ENCODE measurements at places on chromosomes 5 and 9. TPM values are rescaled to one million over a fixed set of nuclear protein-coding genes. Genes with fewer than 3 reads are reported as not detected.

DNA sequence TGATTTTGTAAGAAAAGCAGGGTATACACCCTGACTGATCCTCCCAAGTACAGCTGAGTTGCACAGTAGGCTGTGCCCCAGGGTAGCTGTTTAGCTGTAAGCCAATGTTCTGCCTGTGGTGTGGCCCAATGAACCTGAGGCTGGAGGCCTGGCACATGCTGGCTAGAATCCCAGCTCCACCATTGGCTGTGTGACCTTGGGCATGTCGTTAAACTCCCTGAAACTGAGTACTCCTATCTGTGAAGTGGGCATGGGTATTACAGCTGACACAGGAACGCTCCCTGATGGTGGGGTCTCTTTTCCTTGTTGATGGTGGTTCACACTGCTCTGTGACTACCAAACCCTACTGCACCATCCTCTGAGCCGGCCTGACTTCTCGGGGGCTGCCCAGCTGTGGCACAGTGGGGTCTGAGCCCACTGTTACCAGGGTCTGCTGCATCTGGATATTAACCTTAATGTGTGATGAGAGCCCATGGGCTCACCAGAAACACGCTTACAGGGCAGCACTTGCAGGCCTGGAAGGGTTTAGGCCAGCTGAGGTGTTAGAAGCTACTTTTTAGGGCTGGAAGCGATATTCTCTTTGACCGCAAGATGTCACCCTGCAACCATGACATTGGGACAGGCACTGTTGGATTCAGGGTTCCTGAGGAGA is 7.0 kb upstream of the GADD45G start:
- no peaks in the 10 kb centered on the region for H3K4me1 ChIP-seq
- no peak overlapping the region for H3K27ac ChIP-seq
- DNase-seq, result peak; percentile 58
- H3K4me3 ChIP-seq, result no peak overlapping the region
- no peaks in the 10 kb centered on the region for H3K36me3 ChIP-seq

ENDOG gene
- total RNA-seq, result 18.0 TPM

- no peak overlapping the region for H3K4me3 ChIP-seq
- peaks cover 22% of the 10 kb centered on the region for H3K4me1 ChIP-seq
- peaks cover 9% of the 10 kb centered on the region for H3K36me3 ChIP-seq
- no peak for DNase-seq
- H3K27me3 ChIP-seq, result no peaks in the 10 kb centered on the region
- no peak overlapping the region for H3K27ac ChIP-seq
These were observed 24.1 kb downstream of the TENT4A start for GRCh38 chr5:6737043-6737941.

ANGPTL2 gene
- 24.5 TPM for total RNA-seq

GDNF gene
- not detected for total RNA-seq

GRCh38 chr9:137311986-137312851 is 10.1 kb upstream of the NRARP start:
- H3K4me1 ChIP-seq, result peaks cover 9% of the 10 kb centered on the region
- H3K36me3 ChIP-seq, result no peaks in the 10 kb centered on the region
- H3K27ac ChIP-seq, result no peak overlapping the region
- DNase-seq, result no peak
- no peak overlapping the region for H3K4me3 ChIP-seq
- no peaks in the 10 kb centered on the region for H3K27me3 ChIP-seq

RORB gene
- not detected for total RNA-seq

DNA sequence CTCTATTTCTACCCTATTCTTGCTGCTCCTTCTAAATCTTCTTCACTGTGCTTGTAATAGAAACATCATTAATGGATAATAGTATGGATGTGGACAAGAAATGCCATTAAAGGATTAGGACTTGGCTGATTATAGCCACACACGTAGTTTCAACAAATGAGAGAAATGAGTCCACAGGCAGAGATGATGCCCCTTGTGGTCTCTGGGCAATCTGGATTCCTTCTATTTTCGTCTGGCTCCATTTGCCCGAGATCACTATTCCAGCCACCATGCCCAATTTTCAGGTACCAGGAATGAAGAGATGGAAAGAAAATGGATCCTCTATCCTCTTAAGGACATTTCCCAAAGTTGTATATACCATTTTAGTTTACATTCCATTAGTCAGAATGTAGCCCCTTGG is 13.2 kb downstream of the VLDLR start:
- no peak for DNase-seq
- H3K4me3 ChIP-seq, result no peak overlapping the region
- no peaks in the 10 kb centered on the region for H3K27me3 ChIP-seq
- no peaks in the 10 kb centered on the region for H3K4me1 ChIP-seq
- no peak overlapping the region for H3K27ac ChIP-seq

- H3K4me3 ChIP-seq, result no peak overlapping the region
- DNase-seq, result peak; percentile 89
- peaks cover 2% of the 10 kb centered on the region for H3K4me1 ChIP-seq
- H3K27ac ChIP-seq, result no peak overlapping the region
These were observed 247.4 kb downstream of the PRELID2 start for GRCh38 chr5:145587710-145588109.

APBA1 gene
- total RNA-seq, result 11.4 TPM

- peak overlapping the region; percentile 94 for H3K4me3 ChIP-seq
- peak; percentile 64 for DNase-seq
- peaks cover 7% of the 10 kb centered on the region for H3K4me1 ChIP-seq
- no peaks in the 10 kb centered on the region for H3K27me3 ChIP-seq
- H3K36me3 ChIP-seq, result no peaks in the 10 kb centered on the region
- H3K27ac ChIP-seq, result peak overlapping the region; percentile 75
These were observed 1.2 kb downstream of the CDKN2B-AS1 start for GRCh38 chr9:21995666-21996398.

GRCh38 chr5:36492984-36493654 is 113.3 kb upstream of the SLC1A3 start:
- no peaks in the 10 kb centered on the region for H3K36me3 ChIP-seq
- DNase-seq, result peak; percentile 4
- no peak overlapping the region for H3K27ac ChIP-seq

PITX1 gene
- 0.42 TPM for total RNA-seq

NLN gene
- total RNA-seq, result 63.3 TPM

- peaks cover 17% of the 10 kb centered on the region for H3K4me1 ChIP-seq
- H3K4me3 ChIP-seq, result peak overlapping the region; percentile 55
- no peaks in the 10 kb centered on the region for H3K36me3 ChIP-seq
- no peaks in the 10 kb centered on the region for H3K27me3 ChIP-seq
- no peak overlapping the region for H3K27ac ChIP-seq
These were observed 1.3 kb upstream of the TBC1D2 start for GRCh38 chr9:98256756-98257155.

SHISAL2B gene
- total RNA-seq, result not detected

SURF4 gene
- total RNA-seq, result 230 TPM

DNA sequence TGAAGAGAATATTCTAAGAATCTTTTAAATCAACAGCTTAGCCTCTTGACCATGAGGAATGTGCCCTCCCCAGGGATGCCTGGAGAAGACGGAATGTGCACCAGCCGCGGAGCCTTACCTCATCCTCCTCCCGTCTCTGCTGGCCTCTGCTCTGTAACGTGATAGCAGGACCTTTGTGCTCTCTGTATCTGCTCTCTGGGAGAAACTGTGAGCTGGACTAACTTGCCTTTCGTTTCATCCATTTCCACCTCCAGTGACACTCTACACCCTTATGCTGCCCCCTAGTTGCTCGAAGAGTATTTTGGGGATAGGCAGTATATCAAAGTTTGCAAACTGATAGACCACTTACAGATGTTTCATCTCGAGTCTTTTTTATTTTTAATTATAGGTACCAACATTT is 141.4 kb downstream of the NPR3 start:
- H3K27me3 ChIP-seq, result no peaks in the 10 kb centered on the region
- H3K36me3 ChIP-seq, result no peaks in the 10 kb centered on the region
- no peak overlapping the region for H3K4me3 ChIP-seq
- no peak for DNase-seq

GABBR2 gene
- 9.2 TPM for total RNA-seq

DNA sequence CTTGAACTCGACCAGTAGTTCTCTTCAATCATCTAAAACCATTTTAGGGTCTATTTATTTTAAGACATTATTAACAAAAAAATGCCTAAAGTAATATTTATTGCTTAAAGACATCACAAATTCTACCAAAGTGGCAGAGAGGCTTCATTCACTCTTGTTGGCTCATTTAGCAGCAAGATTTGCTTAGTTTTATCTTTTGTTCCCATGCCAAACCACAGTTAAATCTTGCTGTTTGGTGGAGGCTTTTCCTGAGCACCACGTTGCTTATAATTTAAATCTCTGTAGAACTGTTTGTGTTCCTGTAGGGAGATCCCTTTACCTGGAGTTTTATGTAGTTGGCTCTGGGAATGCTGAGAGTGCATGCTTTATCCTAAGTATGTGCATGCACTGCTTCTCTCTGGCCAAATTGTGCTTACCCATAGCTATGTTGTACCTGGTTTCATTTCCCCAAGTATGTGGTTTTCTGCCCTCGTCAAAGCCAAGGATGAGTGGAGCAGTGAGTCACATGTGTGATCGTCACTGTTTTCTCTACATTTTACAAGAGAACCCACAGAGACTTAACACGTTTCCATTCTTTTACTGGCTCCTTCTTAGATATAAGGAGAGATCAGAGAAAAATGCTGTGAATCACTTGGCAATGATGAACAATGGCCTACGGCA is 42.1 kb upstream of the MAST4 start:
- H3K27me3 ChIP-seq, result no peaks in the 10 kb centered on the region
- H3K4me3 ChIP-seq, result no peak overlapping the region
- no peaks in the 10 kb centered on the region for H3K4me1 ChIP-seq
- DNase-seq, result no peak
- H3K36me3 ChIP-seq, result no peaks in the 10 kb centered on the region

- no peak for DNase-seq
- peaks cover 4% of the 10 kb centered on the region for H3K36me3 ChIP-seq
These were observed 63.1 kb downstream of the RCL1 start for GRCh38 chr9:4855841-4856240.

GRCh38 chr9:96251451-96251850 is 50.5 kb downstream of the HSD17B3 start:
- H3K4me3 ChIP-seq, result no peak overlapping the region
- H3K4me1 ChIP-seq, result no peaks in the 10 kb centered on the region
- H3K27me3 ChIP-seq, result no peaks in the 10 kb centered on the region

DNAJA1 gene
- total RNA-seq, result 177 TPM

- no peak for DNase-seq
- H3K4me3 ChIP-seq, result no peak overlapping the region
- H3K4me1 ChIP-seq, result no peaks in the 10 kb centered on the region
- no peak overlapping the region for H3K27ac ChIP-seq
These were observed 32.5 kb downstream of the TAF11L14 start for GRCh38 chr5:17666726-17667235.

DNA sequence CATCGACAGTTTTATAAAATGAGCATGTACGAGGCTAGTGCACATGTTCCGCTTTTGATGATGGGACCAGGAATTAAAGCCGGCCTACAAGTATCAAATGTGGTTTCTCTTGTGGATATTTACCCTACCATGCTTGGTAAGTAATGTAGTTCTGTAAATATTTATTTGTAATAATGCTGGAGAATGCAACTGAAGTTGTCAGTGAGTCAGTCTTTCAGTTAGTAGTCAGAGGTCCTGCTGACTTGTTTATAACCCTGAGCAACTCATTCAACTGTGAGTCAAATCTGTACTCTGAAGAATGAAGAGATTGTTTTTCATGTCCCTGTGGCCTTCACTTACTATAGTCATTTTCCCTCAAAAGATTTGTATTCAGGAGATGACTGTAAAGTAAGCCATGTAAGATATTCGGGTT is 28.4 kb upstream of the GPR150 start:
- no peaks in the 10 kb centered on the region for H3K27me3 ChIP-seq
- H3K4me3 ChIP-seq, result no peak overlapping the region
- H3K36me3 ChIP-seq, result no peaks in the 10 kb centered on the region
- peaks cover 19% of the 10 kb centered on the region for H3K4me1 ChIP-seq
- peak; percentile 69 for DNase-seq
- peak overlapping the region; percentile 58 for H3K27ac ChIP-seq

DNA sequence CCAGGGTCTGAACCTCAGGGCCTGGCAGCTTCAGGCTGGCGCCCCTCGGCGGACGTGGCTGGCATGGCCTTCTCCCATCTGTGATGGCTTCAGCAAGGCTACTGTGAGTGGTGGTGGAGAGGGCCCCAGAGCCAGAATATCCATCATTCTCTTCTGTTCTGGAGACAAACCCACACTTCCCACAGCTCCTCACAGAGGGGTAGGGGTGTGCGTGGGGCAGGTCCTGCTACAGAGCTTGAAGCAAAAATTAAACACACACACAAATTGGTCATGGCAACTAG is 9.6 kb downstream of the GPX3 start:
- no peak overlapping the region for H3K4me3 ChIP-seq
- H3K27me3 ChIP-seq, result no peaks in the 10 kb centered on the region
- H3K36me3 ChIP-seq, result peaks cover 42% of the 10 kb centered on the region
- no peaks in the 10 kb centered on the region for H3K4me1 ChIP-seq
- no peak overlapping the region for H3K27ac ChIP-seq

- H3K27ac ChIP-seq, result peak overlapping the region; percentile 100
- DNase-seq, result peak; percentile 99
- no peaks in the 10 kb centered on the region for H3K36me3 ChIP-seq
These were observed 127.4 kb downstream of the PALM2AKAP2 start for GRCh38 chr9:109907400-109907799.

SURF2 gene
- 10.6 TPM for total RNA-seq

DNA sequence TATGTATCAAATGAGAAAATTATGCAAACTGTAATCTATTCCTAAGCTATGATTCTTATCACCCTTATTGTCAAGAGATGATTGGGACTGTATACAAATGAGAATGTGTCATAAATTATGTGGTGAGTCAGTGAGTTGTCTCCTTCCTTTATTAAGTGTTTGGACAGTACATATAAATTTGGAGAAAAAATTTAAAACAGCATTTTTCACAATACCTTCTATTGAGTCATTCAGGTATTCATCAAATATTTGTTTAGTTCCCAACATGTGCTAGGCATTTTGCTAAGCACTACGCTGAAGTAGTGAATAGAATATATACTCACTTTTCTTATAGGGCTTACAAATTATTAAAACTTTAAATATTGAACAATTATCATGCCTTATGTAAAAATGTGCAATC is 36.3 kb upstream of the PTPRD start:
- H3K27ac ChIP-seq, result no peak overlapping the region
- H3K36me3 ChIP-seq, result no peaks in the 10 kb centered on the region
- no peak overlapping the region for H3K4me3 ChIP-seq
- no peak for DNase-seq

GRCh38 chr5:159657771-159658170 is 258.5 kb upstream of the ADRA1B start:
- H3K4me1 ChIP-seq, result no peaks in the 10 kb centered on the region
- no peaks in the 10 kb centered on the region for H3K36me3 ChIP-seq
- H3K27ac ChIP-seq, result no peak overlapping the region
- H3K4me3 ChIP-seq, result no peak overlapping the region

- no peak overlapping the region for H3K4me3 ChIP-seq
- H3K36me3 ChIP-seq, result no peaks in the 10 kb centered on the region
- no peak overlapping the region for H3K27ac ChIP-seq
- no peak for DNase-seq
- no peaks in the 10 kb centered on the region for H3K4me1 ChIP-seq
These were observed 19.6 kb upstream of the CNOT6 start for GRCh38 chr5:180474569-180474968.

RC3H2 gene
- 63.0 TPM for total RNA-seq

- no peak overlapping the region for H3K4me3 ChIP-seq
- no peaks in the 10 kb centered on the region for H3K27me3 ChIP-seq
- H3K36me3 ChIP-seq, result no peaks in the 10 kb centered on the region
- DNase-seq, result peak; percentile 15
- H3K27ac ChIP-seq, result no peak overlapping the region
- no peaks in the 10 kb centered on the region for H3K4me1 ChIP-seq
These were observed 997.1 kb upstream of the ARRDC3 start for GRCh38 chr5:92380069-92380770.

CDC25C gene
- 13.3 TPM for total RNA-seq

GRCh38 chr5:177997319-177997670 is 1.3 kb upstream of the PROP1 start:
- no peak overlapping the region for H3K4me3 ChIP-seq
- H3K36me3 ChIP-seq, result no peaks in the 10 kb centered on the region
- no peaks in the 10 kb centered on the region for H3K4me1 ChIP-seq
- no peak for DNase-seq
- H3K27ac ChIP-seq, result no peak overlapping the region
